A549 treated with DMSO at 1 μM for 4 hours (cell line): ENCODE measurements at places on chromosomes 16 and 17. TPM values are rescaled to one million over a fixed set of nuclear protein-coding genes. Genes with fewer than 3 reads are reported as not detected.

The CES1 gene
- 30.3 to 43.9 TPM (median 32.7 TPM) in 5 replicates for total RNA-seq

The GPRC5B gene
- total RNA-seq: 26.9 to 31.8 TPM (median 27.8 TPM) in 5 replicates

The CNTNAP1 gene
- total RNA-seq: 5.6 to 7.0 TPM (median 6.3 TPM) in 5 replicates

The SHISA6 gene
- total RNA-seq: not detected in 5 replicates

The PIPOX gene
- 0.06 to 0.30 TPM (median 0.29 TPM) in 3 of 5 replicates, not detected in the others for total RNA-seq

The ABCC3 gene
- total RNA-seq: 122 to 146 TPM (median 140 TPM) in 5 replicates

The OR4D1 gene
- total RNA-seq: 0.02 TPM in 1 of 5 replicates, not detected in the others

The VPS35 gene
- total RNA-seq: 70.8 to 95.6 TPM (median 87.0 TPM) in 5 replicates

The OR1F1 gene
- 0.44 to 0.59 TPM (median 0.53 TPM) in 5 replicates for total RNA-seq

The CLEC3A gene
- not detected in 5 replicates for total RNA-seq

The C17orf100 gene
- 2.2 to 3.0 TPM (median 2.8 TPM) in 5 replicates for total RNA-seq
